ENCODE measurements at places on chromosomes 1 and 21.

GRCh38 chr1:206435445-206435844, 34.8 kb upstream of the IKBKE start:
- no peak for DNase-seq

- DNase-seq, result no peak
These were observed 499 bp upstream of the TRAF5 start for GRCh38 chr1:211326140-211326527.

- no peak for DNase-seq
These were observed 66.1 kb downstream of the TTC3 start for GRCh38 chr21:37139154-37139553.

GRCh38 chr21:17044696-17045095, 468.1 kb upstream of the CXADR start:
- DNase-seq, result no peak

GRCh38 chr1:226403201-226404034, 4.5 kb downstream of the PARP1 start:
- no peak for DNase-seq

GRCh38 chr1:72869873-72870272, 587.5 kb upstream of the NEGR1 start:
- no peak for DNase-seq

- DNase-seq, result no peak
These were observed 8.9 kb downstream of the SLAMF1 start for GRCh38 chr1:160637821-160638539.

GRCh38 chr1:162389021-162389818, 7.7 kb downstream of the C1orf226 start:
- peak; percentile 79 for DNase-seq

- DNase-seq, result peak; percentile 59
These were observed 36.7 kb downstream of the ADAM30 start for GRCh38 chr1:119859647-119860046.

DNA sequence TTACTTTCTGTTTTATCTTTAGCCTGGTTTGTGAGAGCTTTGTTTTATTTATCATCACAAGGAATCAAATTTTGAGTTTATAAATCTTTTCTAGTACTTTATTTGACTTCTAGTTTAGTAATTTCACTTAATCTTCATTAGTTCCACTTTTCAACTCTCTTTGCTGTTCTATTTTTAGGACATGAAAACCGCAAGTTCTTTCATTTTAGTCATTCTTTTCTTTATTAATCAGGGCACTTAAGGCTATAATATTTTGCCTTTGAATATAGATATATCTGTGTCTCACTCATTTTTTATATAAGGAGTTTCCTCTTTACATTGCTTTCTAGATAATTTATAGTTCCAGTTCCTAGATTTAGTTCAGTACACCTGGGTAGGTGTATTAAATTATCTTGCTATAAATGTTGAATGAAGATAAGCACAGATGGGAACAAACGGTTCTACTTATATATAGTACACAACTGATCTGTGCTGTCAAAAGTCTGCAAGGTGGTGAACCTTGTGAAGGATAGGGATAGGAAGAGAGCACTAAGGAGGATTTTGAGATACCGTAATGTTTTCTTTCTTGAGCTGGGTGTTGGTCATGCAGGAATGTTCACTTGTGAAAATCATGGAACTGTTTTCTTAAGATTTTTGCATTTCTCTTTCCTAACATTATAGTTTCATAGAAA, 402.3 kb downstream of the RYR2 start:
- no peak for DNase-seq

- DNase-seq, result no peak
These were observed 59.2 kb downstream of the HTR6 start for GRCh38 chr1:19723874-19724273.

DNA sequence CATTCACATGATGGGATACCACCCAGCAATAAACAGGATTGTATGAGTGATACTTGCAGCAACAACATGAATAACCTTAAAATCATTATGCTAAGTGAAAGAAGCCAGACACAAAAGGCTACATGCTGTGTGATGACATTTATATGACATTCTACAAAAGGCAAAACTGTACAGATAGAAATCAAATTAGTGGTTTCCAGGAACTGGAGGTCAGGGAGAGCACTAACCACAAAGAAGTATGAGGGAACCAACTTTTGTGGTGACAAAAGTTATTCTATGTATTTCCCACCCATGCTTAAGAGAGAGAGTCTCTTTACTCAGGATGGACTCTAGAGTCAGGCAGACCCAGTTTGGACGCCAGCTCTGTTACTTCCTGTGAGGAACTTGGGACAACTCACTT, 364.5 kb upstream of the DAB1 start:
- DNase-seq, result no peak

- no peak for DNase-seq
These were observed 41.9 kb upstream of the TNFRSF1B start for GRCh38 chr1:12124693-12125421.

DNA sequence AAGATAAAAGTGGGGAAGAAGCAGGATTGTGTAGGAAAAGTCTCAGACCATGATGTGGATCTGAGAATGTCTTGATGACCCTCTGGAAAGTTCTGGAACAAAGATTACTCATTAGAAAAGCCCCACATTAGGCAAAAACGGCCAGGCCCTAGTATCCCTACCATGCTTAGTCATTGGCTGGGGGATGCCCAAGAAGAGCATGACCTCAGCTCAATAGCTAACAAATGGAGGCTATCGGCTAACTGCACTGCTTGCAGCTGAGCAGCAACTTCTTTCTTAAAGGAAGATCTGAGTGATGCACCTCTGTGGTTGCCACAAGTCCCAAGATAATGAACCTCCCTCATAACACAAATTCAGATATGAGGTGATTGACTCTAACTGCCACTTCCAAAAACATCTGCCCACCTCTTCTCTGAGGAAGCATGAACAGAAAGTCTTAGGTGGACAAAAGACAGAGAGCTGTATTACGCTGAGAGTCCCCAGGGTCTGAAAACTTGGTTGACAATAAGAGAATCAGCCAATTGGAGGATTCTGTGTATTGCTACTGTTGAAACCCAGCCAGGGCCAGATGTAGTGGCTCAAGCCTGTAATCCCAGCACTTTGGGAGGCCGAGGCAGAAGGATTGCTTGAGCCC, 64.6 kb upstream of the AK4 start:
- DNase-seq, result no peak

DNA sequence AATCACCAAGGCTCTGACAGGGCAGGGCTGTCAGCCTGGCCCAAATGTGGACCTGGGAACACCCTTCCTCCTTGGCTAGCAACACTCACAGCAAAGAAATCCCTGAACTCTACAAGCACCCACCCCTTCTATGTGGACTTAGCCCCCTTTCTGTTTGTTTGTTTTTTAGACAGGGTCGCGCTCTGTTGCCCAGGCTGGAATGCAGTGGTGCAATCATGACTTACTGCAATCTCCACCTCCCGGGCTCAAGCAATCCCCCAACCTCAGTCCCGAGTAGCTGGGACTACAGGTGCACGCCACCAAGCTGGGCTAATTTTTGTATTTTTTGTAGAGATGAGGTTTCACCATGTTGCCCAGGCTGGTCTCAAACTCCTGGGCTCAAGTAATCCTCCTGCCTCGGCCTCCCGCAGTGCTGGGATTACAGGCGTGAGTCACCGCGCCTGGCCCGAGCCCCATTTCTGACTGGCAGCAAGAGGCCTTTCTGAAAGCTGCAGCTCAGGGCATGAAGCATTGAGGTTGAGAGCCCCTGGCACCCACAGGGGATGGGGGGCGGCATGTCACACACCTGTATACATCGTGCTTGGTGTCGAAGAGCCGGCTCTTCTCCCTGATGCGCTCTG, 16.2 kb downstream of the RIPK4 start:
- no peak for DNase-seq

- no peak for DNase-seq
These were observed 131.4 kb downstream of the MRPS6 start for GRCh38 chr21:34204481-34205439.

- no peak for DNase-seq
These were observed 1.4 kb upstream of the VANGL1 start for GRCh38 chr1:115640384-115640783.

- DNase-seq, result no peak
These were observed 1.7 kb downstream of the TOR3A start for GRCh38 chr1:179083533-179083932.

- DNase-seq, result no peak
These were observed 7.3 kb upstream of the CA6 start for GRCh38 chr1:8938232-8938999.

DNA sequence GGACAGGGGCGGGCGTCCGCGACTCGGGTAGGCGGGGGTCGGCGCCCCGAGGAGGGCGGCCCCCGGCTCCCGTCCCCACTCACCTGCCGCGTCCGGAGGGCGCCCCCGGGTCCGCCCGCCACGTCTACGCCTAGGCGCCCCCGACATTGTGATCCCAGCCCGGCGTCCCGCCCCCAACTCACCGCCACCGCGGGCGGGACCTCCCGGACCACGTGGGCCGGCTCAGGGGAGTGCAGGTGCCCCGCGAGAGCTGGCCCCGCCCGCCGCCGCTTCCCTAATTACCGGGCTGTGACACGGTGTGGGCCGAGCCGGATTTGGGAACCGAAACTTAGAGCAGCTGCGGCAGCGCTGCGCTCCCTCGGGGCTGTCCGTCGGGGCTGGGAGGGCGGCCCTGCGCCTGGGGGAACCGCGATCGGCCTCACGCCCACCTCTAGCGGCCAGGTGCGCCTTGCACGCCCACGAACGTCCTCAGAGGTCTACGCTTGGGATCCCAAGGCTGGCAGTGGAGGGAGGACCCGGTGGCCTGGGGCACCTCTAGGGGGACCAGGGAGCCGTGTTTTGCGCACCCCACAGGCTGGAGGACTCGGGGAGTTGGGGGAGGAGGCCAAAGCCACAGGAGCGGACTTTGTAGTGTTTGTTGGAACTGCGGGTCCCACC, 521 bp upstream of the NADK start:
- DNase-seq, result no peak

- no peak for DNase-seq
These were observed 28.4 kb downstream of the TNNT2 start for GRCh38 chr1:201349092-201349491.

- no peak for DNase-seq
These were observed 10.5 kb upstream of the GNG12 start for GRCh38 chr1:67843746-67844145.

DNA sequence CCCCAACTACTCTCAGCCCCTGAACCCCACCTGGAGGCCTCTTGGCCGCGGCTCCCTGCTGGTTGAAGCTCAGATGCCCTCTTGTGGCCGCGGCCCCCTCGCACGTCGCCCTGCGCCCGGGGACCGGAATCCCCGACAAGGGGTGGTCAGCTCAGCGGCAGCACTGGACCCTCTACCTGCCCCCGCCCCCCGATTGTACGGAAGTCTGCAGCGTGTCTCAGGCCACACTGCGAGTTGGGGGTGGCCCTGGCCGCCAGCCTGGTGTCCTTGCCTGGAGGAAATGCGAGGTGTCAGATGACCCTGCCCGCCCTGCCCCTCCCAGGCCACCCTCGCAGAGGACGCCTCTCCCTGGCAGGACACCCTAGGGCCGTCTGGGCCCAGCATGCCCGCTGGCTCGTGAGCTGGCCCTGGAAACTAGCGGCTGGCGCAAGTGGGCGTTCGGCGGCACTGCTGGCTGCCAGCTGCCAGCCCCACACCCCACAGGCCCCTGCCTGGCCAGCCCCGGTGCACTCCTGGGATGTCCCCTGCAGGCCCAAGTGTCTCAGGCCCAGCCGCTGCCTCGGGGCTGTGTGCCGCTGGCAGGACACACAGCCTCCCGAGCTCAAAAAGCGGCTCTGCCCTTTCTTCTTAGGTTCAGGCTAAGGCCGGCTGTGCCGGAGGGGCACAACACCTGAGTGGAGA, 60.8 kb downstream of the EDN2 start:
- no peak for DNase-seq

- DNase-seq, result no peak
These were observed 2.0 kb downstream of the RPRD2 start for GRCh38 chr1:150365941-150366340.

DNA sequence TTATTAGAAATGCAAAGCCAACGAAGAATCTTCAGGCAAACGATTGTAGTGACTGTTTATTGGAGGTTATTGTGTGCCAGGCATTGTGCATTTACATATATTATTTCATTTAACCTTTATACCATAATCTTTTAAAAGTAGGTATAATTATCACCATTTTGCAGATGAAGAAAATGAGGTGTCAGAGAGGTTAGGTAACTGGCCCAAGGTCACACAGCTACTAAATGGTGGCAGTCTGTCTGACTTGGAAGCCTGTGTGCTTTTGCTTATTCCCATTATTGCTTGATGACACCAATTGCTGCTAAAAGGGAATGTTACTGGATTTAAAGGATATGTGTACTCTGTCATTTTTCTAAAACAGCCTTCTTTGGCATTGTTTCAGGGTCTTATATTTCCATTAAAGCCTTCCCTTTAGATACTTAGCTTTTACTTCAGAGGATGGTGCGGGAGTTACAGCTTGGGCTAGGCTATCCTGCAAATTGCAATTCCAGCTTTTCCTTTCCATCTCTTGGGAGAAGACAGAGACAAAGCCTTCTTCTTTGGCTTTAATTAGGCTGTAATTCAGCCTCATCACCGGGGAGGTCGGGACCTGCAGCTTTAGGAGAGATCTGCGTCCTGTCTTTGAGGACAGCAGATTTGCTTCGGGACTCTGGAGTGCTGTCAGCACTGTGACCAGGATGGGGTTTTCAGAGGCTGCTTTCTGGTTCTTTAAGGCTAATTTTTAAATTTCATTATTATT, 37.4 kb upstream of the ERRFI1 start:
- no peak for DNase-seq

- no peak for DNase-seq
These were observed 16.0 kb downstream of the ST6GALNAC3 start for GRCh38 chr1:76090283-76091203.

- no peak for DNase-seq
These were observed 11.4 kb upstream of the ADAR start for GRCh38 chr1:154619181-154619948.

- no peak for DNase-seq
These were observed 68.4 kb downstream of the TLR5 start for GRCh38 chr1:223074445-223075300.

DNA sequence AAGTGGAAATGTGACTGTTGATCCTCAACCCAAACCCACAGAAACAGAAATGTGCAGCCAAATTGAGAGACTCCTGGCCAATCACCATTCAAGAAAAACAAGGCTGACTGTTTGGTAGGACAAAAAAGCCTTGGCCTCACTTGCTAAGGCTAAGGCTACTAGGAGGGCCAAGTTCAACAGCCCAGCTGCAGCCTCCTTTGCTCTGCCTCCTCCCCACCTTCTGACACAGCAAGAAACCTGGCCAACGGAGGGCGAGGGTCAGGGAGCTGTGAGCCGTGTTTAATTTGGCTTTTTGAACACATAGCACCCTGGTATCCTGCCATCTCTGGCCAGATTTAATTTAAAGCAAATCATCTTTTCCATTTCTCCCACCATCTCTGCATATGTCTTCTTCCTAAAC, 165.8 kb upstream of the RAB4A start:
- no peak for DNase-seq

DNA sequence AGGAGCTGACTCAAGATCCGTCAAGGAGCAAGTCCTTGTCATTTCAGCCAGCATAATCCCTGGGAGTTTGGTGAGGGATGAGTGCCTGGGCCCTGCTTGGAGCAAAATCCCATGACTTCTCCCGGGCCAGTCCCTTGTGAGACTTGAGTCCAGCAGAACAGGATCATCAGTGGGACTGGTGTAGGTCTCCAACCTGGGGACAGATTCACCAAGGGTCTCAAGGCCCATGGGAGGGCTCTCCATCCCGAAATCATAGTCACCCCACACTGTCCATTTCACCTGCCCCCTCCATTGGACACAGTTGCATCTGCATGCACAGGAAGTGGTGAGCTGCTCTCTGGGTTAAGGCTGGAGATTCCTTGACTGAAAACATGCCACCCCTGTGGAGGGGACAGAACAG, 178.2 kb downstream of the FOXD2 start:
- no peak for DNase-seq
